Muscle of leg (tissue), 16 donors: ENCODE measurements at places on chromosomes 2 and 18.

GRCh38 chr2:148954536-148954935, 79.5 kb downstream of the KIF5C start:
- DNase-seq = no peak

DNA sequence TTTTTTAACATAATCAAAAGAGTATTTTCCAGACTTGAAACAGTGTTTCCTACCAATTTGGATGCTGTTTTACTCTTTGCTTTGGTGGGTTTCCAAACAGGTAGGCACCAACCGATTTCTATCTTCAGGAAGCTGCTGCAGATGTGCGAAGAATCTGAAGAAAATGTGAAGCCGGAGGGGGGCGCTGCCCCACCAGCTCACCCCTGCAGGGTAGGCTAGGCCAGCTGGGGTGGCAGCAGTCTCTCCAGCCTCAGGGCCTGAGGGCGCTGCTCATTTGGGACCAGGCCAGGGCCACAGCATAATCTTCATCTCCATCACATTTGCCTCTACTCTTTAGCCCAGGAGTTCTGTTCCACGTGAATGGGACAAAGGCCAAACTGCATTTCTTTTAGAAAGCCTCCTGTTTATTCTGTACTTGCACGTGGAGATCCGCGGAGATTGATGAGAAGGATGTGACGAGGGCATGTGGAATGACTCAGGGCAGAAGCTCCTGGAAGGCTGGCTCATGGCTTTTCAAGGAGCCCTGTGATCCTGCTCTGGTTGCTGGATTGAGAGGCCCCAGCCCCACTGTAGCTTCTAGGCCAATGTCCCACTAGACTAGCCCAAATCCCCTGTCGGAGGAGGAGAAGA, 84.2 kb upstream of the FAM136A start:
- DNase-seq = no peak

DNA sequence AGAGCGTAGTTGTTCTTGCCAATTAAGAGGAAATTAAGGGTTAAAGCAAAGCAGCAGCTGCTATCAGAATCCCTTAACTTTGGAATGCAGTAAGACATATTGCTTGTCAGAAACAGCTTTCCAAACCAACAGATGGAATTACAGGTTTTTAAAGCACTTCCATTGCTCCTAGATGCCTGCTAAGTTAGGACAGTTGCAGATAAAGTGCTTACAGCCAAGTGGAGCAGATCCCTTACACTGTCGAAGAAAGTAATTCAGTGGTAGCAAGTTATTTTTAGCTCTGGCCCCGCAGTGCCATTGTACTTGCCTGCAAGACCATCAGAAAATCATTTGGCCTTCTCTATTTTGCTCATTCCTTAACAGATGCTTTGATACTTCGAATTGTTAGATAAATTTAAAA, 5.4 kb downstream of the PDK1 start:
- peak; percentile 53 for DNase-seq

- DNase-seq = no peak
These were observed 781.3 kb upstream of the ID2 start for GRCh38 chr2:7900593-7900992.

- no peak for DNase-seq
These were observed 70.4 kb upstream of the CDH19 start for GRCh38 chr18:66674286-66674685.

GRCh38 chr2:86107031-86107430, 996 bp downstream of the PTCD3 start:
- DNase-seq = no peak

DNA sequence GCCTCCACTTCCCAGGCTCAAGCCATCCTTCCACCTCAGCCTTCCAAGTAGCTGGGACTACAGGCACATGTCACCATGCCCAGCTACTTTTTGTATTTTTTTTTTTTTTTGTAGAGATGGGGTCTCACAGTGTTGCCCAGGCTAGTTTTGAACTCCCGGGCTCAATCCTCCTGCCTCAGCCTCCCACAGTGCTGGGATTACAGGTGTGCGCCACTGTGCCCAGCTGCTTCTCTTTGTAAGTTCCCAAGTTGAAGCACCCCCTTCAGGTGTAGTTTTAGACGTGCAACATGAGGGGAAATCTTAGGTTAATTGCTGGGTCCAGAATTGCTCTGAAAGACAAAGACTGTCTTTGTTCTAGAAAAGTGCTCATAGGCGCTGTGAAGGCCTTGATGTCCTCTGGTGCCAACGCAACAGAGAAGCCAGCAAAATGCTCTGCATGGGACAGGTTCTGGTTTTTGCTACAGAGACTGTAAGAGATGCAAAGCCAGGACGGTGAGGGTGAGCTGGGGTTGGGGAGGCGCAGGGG, 46.6 kb downstream of the RRM2 start:
- DNase-seq = no peak

DNA sequence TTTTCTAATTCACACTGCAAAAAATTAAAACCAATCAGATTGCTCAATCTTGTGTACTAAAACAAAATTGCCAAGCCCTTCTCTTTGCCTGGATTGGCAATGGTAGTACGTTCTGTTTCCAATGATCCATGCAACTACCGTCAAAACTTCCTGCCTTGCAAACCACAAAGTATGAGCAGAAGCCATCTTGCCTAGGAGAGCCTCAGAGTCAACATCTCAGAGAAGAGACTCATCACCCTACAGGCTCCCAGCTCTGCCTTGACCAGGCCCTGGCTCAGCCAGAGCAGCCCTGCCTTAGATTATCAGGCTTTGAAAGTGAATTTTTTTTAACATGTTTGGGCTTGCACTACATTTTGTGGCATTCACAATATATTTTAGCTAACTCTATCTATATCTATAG, 574.1 kb downstream of the SATB2 start:
- DNase-seq = no peak

DNA sequence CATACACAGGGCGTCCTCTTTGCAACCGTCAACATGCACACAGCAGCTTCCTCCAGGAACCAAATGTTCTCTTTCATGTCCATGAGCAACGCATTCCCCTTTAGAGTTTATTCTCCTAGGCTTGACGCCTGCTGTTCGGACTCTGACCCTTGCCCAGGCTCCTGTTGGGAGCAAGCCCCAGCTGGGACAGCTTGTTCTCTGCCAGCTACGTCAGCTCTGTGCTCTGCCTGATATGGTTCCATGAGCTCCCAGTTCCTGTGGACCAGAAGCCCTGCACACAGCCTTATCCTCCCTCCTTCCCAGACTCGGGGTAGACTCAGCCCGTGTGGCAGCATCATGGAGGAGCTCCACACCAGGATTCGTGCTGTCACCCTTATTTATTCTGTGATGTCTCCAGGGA, 253.1 kb upstream of the PXDN start:
- no peak for DNase-seq

DNA sequence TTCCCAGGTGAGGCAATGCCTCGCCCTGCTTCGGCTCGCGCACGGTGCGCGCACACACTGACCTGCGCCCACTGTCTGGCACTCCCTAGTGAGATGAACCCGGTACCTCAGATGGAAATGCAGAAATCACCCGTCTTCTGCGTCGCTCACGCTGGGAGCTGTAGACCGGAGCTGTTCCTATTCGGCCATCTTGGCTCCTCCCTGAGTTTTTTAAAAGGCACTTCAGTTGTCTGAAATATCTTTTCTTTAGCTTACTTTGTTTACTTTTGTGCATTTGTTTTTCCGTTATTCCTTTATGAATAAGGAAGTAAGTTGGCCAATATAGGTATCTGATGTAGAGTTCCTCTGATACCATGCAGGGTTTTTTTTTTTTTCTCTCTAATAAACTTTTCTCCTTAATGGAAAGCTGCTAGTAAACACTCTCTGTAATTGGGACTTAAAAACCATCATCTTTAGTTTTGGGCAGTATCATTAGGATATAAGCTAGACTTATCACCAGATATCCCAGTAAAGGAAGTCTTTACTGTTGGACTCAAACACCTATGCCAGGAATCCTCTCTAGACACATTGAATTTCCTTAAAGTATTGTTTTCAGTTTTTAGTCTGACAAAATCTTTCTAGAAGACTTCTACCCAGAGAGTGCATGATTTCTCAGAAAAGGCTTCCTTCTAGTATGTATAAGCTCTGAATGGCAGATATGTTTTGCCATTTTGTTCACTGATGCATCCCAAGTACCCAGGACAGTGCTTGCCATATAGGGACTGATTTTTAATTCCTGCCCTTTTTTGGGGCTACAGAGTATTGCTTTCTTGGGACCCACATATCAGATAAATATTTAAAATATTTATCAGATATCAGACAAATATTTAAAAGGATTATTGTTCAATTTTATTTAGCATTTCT, 35.8 kb upstream of the DYSF start:
- no peak for DNase-seq

DNA sequence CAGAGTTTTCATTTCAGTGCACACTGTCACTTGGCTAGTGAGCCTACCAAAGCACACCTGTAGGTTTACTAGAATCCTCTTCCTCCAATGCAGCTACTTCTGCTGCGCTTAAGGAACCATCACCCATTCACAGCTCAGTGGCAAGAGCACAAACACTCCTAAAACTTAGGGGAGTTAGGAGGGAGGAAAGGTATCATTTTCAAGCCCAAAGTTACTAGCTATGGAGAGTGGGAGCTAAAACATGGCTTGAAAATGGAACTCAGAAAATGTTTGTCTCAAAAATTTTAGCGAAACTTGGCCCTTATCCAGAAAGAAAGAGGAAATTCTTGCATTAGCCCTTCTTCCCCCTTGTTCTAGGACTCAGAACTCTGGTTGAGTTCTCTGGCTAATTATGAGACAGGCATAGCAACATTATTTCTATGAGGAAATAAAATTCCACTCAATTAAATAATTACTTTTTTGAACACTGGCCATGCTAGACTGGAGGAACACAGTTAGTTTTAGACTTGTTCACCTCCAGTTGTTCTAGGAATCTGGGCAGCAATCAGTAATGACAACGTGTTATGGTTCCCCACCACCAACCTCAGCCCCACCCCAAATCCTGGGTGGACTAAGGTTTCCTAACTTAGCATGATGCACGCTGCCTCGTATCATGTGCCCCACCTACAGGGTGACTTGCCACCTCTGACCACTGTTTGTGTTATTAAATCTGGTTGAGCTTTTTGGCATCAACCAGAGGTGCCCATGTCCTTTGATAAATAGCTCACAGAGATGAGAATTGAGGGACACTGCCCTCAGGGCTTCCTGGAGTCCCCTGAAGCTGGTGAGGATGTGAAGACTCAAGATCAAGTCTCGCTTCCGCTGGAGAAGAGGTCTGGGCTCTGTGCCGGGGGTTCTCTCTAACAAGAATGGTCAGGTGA, 32.8 kb downstream of the LPIN2 start:
- peak; percentile 68 for DNase-seq

DNA sequence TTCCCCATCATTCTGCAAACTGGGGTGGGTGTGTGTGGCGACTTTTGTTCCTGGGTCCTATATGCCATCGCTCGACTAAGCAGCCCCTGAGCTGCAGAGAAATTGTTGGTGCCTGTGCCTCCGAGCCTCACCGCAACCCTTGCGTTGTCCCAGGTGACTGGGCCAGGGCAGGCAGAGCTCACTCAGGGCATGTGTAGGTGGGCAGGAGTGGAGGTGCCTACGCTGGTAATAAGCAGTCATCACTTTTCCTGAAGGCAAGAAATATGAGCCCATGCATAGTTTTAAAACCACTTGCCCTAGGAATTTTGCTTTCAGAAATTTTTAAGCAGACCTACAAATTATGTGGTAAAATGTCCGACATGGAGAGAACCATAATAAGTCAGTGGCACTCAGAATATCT, 197.8 kb downstream of the SMAD7 start:
- DNase-seq = no peak

DNA sequence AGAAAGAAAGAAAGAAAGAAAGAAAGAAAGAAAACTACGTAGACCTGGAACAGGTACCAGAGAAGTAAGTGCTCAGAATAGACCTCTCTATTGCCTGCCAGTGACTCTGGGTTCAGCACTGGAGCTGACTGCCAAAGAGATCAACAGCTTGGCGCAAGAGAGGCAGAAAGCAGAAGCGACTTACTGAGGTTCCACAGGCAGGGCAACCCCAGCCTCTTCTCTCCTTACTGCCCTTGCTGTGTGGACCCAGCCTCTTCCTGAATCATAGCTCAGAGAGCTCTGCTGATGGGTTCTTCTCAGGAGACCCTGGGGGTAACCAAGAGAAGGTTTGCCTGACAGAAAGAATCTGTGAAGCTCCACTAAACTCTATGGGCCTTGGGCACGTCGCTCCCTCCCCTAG, 7.1 kb downstream of the CAPN13 start:
- no peak for DNase-seq

DNA sequence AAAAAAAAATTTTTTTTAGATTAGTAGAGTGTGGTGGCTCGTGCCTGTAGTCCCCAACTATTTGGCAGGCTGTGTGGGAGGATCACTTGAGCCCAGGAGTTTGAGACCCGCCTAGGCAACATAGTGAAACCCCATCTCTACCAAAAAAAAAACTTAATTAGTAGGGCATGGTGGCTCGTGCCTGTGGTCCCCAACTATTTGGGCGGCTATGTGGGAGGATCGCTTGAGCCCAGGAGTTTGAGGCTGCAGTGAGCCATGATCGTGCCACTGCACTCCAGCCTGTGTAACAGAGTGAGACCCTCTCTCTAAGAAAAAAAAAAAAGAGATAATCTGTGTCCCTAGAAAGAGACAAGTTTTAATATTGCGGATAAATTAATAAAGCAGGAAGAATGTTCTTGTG, 8.8 kb downstream of the GPR55 start:
- DNase-seq = no peak

DNA sequence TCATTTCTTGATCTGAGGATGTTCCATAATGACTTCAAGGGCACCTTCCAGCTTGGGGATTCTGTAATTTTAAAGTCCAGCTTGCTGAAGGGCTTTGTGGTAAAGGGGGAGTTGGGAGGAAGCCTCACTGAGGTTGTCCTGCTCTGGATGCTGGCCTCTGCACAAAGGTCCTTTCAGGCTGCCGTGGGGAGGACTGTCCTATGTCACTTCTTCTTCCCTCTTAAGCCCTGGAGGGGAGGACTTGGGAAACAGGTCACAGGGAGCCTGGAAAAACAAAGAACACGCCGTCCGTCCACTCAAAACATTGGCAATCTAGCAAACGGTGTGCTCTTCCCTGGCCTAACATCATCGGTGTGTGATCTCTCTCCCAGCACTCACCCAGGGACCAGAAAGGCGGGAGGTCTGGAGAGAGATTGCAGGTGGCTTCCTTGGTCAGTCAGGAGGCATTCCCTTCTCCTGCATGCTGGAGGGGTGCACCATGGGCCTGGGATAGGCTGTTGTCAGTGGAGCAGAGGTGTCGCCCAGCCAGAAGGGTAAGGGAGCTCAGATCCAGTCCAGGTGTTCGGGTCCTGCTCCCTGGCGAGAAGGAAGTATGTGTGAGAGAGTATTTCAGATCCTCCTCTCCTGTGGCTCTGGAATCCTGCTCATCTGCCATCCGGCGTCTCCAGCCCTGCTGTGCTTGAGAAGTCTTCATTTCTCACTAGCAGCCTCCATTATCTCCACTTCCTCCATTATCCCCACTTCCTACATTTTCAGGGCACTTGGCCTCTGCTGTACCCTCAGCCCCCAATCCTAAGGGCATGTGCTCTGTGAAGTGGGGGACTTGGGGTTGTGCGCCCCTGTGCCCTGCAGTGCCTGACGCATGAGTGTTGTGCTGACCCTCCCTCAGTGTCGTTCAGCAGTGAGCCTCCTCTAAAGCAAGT, 20.1 kb downstream of the ASAP2 start:
- no peak for DNase-seq

GRCh38 chr2:197191177-197191939, 119.2 kb downstream of the ANKRD44 start:
- DNase-seq = peak; percentile 58
